HAP-1 (cell line): ENCODE measurements at places on chromosomes 4 and X.

GRCh38 chrX:49096419-49096818 lies 16.7 kb upstream of the WDR45 start:
- no peak for DNase-seq

GRCh38 chrX:136354201-136354600 lies 53.4 kb downstream of the ADGRG4 start:
- no peak for DNase-seq

- DNase-seq, result no peak
Measured at GRCh38 chr4:20638825-20639224, 61.4 kb upstream of the PACRGL start.

DNA sequence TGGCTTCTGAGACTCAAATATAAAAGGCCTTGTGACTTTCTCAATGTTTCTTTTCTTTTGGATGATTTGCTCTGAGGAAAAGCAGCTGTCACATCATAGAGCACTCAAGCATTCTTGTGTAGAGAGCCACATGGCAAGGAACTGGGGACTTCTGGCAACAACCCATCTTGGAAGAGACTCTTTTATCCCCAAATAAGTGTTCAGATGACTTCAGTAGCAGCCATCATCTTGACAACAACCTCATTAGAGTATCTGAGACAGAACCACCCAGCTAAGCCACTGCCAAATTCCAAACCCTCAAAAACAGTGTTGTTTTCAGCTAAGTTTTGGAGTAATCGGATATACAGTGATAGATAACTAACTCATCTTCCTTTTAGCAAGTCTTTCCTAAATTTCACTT lies 1431.7 kb upstream of the IGFBP7 start:
- no peak for DNase-seq

GRCh38 chr4:147587041-147587440 lies 30.2 kb upstream of the TMEM184C start:
- DNase-seq, result peak; percentile 7
